ENCODE measurements at places on chromosomes 1 and 21. TPM values are rescaled to one million over a fixed set of nuclear protein-coding genes. Genes with fewer than 3 reads are reported as not detected.

Gene GCSAML
- total RNA-seq, result 0.14 TPM

Gene OR6N1
- not detected for total RNA-seq

Gene CLDN14
- total RNA-seq, result not detected

Gene CR2
- total RNA-seq, result 0.27 TPM

Gene DIO1
- total RNA-seq, result not detected

Gene LRRC53
- total RNA-seq, result not detected

Gene SPOCD1
- total RNA-seq, result 0.46 TPM

DNA sequence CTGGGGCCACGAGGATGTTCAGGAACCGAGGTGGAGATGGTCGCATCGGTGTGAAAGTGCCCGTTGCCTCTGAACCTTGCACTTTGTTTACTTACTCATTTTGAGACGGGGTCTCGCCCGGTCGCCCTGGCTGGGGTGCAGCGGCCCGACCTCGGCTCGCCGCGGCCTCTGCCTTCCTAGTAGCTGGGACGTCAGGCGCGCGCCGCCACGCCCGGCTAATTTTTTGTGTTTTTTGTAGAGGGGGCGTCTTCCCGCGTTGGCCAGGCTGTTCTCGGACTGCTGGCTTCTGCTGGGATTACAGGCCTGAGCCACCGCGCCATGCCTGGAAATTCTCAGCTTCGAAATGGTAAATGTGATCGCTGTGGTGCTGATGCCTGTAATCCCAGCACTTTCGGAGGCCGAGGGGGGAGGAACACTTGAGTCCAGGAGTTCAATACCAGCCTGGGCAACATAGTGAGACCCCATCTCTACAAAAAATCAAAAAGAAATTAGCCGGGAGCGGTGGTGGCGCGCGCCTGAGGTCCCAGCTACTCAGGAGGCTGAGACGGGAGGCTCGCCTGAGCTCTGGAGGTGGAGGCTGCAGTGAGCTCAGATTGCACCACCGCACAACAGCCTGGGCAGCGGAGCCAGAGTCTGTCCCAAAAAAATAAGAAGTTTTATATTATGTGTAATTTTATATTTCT lies 684 bp upstream of the MRPL20 start:
- no peak for DNase-seq

DNA sequence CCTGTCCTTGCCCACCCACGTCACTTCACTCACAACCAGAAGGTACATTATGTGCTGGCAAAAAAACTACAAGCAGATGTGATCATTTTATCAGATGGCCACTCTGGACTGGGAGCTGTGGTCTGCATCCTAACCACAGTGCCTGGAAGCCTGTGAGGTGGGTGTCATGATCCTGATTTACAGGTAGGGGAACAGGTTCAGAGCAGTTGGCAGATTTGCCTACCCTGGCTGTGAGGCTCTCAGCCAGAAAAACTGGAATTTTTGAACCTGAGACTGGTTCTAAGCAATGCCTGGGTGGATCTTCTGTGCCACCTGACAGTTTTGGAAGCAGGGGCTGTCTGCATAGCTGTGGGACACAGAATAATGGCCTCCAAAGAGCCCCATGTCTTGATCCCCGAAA lies 150.8 kb downstream of the SYF2 start:
- DNase-seq, result no peak

- DNase-seq, result no peak
These were observed 33.5 kb upstream of the LAPTM5 start for GRCh38 chr1:30790850-30791778.

GRCh38 chr1:165629848-165630628 lies 996 bp upstream of the MGST3 start:
- no peak for DNase-seq

GRCh38 chr1:89563957-89564604 lies 39.5 kb downstream of the LRRC8B start:
- no peak for DNase-seq

- no peak for DNase-seq
These were observed 181.7 kb upstream of the DPYD start for GRCh38 chr1:98102345-98103030.

DNA sequence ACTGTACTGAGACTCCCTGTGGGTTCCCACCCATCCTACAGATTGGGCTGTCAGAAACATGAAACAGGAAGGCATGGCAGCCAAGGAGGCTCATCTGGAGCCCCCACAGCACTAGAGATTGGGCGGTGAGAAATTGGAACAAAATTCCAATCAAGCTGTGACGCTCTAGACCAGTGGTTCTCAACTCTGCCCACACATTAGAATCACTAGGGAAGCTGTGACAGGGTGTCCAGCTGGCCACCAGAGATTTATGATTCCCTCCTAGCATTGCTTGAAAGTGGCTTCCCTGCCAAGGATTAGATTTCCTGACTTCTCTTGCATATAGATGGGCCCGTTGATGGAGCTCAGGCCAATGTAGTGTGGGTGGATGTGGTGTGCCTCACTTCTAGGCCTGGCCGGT lies 187.5 kb upstream of the ZC3H12A start:
- no peak for DNase-seq

DNA sequence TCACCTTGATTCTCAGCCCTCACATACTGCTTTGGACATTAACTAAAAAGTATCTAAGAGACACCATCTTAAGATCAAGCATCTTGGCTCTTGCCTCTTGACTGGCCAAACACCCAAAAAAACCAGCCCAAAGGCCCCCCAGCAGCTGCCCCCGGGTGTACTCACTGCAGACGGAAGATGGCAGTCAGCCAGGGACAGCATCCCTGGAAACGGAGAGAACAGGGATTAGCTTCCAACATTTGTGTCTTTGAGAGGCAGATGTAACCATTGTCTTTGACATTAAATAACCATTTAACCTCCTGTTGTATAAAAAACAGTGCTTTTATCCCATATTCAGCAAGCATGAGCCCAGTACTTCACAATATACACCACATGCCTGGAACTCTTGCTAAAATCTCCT lies 11.3 kb downstream of the TMEM63A start:
- DNase-seq, result no peak

GRCh38 chr1:173175514-173176145 lies 31.5 kb downstream of the TNFSF4 start:
- DNase-seq, result no peak

GRCh38 chr1:165698761-165699052 lies 345 bp upstream of the ALDH9A1 start:
- DNase-seq, result no peak

GRCh38 chr1:221824025-221824424 lies 82.1 kb upstream of the DUSP10 start:
- no peak for DNase-seq
